ENCODE measurements at places on chromosomes 4 and X. TPM values are rescaled to one million over a fixed set of nuclear protein-coding genes. Genes with fewer than 3 reads are reported as not detected.

Gene NR0B1
- not detected for total RNA-seq

Gene TMSB15A
- 0.46 TPM for total RNA-seq

Gene NUDT11
- 1.7 TPM for total RNA-seq

Gene DNAAF6
- total RNA-seq: not detected

Gene NPNT
- total RNA-seq: 40.9 TPM

Gene CNOT6L
- total RNA-seq: 40.2 TPM

Gene TACR3
- not detected for total RNA-seq

Gene EDNRA
- total RNA-seq: 1.3 TPM

Gene APELA
- not detected for total RNA-seq

Gene SLC10A6
- 0.43 TPM for total RNA-seq

Gene OR13H1
- not detected for total RNA-seq

Gene CPLX1
- 2.7 TPM for total RNA-seq

Gene RNF175
- total RNA-seq: not detected

Gene H2BW2
- total RNA-seq: not detected

Gene FGG
- not detected for total RNA-seq

Gene H2BW1
- not detected for total RNA-seq

Gene MECP2
- 32.3 TPM for total RNA-seq

Gene BDH2
- total RNA-seq: 35.4 TPM

Gene VSIG4
- 30.4 TPM for total RNA-seq

Gene ELF4
- 61.9 TPM for total RNA-seq

Gene CFI
- total RNA-seq: 4.0 TPM

Gene XKRX
- total RNA-seq: 2.1 TPM

Gene DTHD1
- 0.11 TPM for total RNA-seq

Gene SLC38A5
- 24.1 TPM for total RNA-seq

Gene SLC4A4
- total RNA-seq: 234 TPM

Gene GAGE2A
- not detected for total RNA-seq

Gene GLRA2
- 1.0 TPM for total RNA-seq

Gene IL13RA2
- total RNA-seq: 0.34 TPM

Gene GYG2
- 23.4 TPM for total RNA-seq

Gene USP17L22
- not detected for total RNA-seq

Gene ZNF732
- total RNA-seq: not detected

Gene CT45A3
- total RNA-seq: not detected

Gene SPIN2A
- 0.73 TPM for total RNA-seq

Gene NSUN7
- total RNA-seq: 8.6 TPM

Gene GUCY1A1
- total RNA-seq: 21.4 TPM

Gene ARAP2
- 19.5 TPM for total RNA-seq

Gene PWWP3B
- total RNA-seq: 0.25 TPM

Gene AWAT2
- not detected for total RNA-seq

Gene TRIM61
- not detected for total RNA-seq

Gene SLC30A9
- total RNA-seq: 74.5 TPM

Gene ETDB
- not detected for total RNA-seq

All from left colon (tissue), 2 donors.